ENCODE measurements at places on chromosomes 4 and X.
A peak's percentile ranks its signal among the peaks of the same experiment; 100 is the strongest.

DNA sequence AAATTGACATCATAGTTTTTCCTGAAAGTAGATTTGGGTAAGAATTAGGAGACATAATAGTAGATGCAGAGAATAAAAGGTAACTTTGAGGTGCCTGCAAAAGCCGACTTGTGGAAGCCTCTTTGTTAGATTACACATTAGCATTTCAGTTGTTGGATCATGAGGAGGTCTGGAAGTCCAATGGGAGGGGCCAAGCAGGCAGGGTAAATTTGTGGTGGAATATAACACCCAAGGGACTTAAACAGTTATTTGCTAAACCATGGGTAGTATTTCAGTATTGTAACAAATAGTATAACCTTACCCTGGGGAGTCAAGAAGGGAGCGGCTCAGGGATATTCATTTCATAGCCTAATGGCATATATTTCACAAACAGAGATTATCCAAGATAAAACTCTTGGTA, 810.7 kb upstream of the AMOT start:
- DNase-seq: no peak

DNA sequence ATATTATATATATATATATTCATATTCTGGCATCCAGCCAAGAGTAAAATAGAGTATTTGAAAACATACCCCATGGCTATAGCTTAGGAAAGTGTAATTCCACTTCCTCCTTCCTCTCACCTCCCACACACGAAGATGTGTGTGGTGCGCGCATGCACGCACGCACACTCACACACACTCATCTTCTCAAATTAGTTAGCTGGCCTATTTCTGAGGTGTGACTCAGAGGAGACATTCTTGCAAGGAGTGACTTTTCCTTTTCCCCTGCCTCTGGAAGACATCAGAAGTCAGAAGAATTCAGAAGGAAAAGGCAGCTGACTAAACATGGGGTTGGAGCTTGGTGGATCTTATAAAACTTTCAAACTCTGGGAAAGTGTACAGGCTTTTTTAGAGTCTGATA, 8.8 kb downstream of the ENPEP start:
- no peak for DNase-seq

- DNase-seq: no peak
Observed at GRCh38 chr4:108861334-108861733, 98.5 kb upstream of the ETNPPL start.

- no peak for DNase-seq
Observed at GRCh38 chr4:169229571-169230028, 41.2 kb downstream of the SH3RF1 start.

GRCh38 chrX:139203651-139204570, 326.6 kb upstream of the F9 start:
- DNase-seq: no peak

- no peak for DNase-seq
Observed at GRCh38 chr4:139773560-139774318, 108.1 kb downstream of the MGST2 start.

DNA sequence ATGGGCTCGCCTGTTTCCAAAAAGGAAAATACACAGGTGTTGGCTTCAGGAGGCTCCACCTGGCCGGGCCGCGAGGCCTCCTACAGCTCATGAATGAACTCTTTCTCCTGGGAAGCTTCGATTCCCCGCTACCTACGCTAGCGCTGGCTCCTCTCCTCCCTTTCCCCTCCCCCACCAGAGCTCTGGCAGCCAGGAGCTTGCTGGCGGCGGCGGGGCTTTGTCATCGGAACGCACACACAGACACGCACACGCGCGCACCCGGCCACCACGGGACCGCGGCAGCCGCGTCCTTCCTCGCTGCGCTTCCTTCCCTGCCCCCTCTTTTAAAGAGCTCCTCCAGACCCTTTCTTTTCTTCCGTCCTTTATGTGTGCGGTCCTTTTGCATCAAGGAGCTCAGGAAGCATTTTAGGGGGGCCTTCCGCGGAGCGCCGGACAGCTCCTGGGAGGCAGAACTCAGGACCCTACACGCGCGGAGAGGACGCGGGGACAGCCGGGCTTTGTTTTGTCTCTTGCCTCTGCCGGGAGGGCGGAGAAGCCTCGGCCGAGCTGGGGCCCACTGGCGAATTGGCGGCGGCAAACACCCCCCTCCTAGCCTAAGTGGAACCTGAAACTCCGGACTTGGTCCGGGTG, 70.2 kb upstream of the BCOR start:
- peak; percentile 56 for DNase-seq

DNA sequence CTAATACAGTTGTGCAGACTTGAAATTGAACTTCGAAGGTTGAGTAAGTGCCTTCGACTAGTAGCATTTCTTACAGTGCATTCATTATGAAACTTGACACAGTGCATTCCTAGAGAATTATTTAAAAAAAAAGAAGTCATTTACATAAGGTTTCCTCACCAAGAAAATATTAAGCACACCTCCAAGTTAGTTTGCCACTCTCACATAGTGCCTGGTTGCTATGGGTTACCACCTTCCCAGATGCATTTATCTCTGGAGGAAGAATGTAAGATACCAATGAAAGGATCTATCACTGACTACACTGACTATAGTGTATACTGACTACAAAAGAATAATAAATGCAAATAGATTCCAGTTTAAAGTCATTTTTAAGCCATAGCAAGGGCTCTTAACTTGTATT, 311.9 kb upstream of the RASGEF1B start:
- no peak for DNase-seq

DNA sequence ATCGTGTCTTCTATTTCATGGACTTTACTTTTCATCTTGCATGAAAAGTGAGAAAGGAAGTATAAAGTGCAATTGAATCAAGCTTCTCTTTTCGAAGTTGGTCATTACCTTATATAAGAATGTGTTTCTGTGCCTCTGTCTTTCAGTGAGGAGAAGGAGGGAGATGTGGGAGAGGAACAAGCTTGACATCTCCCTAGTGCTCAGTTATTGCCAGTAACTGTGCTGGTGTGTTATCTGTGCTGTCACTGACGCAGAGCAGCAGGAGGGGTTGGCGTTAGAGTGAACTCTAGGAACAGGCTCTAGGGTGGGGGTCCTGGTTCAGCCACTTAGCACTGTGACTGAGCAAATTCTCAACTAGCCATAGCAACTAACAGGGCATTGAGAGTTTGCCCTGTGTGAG, 34.0 kb upstream of the TBC1D9 start:
- no peak for DNase-seq

DNA sequence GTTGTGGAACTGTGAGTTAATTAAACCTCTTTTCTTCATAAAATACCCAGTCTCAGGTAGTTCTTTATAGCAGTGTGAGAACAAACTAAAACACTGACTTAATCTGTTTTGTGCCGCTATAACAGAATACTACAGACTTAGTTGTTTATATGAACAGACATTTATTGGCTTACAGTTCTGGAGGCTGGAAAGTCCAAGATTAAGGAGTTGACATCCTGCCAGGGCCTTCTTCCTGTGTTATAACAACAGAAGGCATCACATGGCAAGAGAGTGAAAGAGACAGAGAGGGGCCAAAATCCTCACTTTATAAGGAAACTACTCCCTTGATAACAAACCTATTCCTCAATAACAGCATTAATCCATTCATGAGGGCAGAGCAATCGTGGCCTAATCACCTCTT, 42.5 kb upstream of the KCNIP4 start:
- DNase-seq: no peak

GRCh38 chr4:3021127-3021526, 53.2 kb downstream of the HTT-AS start:
- peak; percentile 18 for DNase-seq

GRCh38 chrX:17689971-17690409, 47.3 kb upstream of the SCML1 start:
- DNase-seq: peak; percentile 48

DNA sequence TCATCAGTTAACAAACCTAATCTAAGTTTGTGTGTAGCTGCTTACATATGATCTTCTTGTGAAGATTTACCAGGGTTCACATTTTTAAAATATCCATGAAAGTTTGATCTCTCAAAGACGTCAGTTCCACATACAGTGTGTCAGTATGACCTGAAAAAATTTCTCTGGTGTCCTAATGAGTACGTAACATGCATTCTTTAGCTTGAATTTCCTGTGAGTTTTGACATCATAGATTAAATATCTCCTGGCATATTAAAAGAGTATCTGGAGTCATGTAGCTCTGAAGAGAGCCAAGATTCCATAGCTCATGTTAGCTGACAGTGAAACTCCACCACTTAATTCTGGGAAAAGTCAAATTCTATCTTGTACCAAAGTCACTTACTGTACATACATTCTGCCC, 43.9 kb upstream of the PDLIM5 start:
- no peak for DNase-seq

DNA sequence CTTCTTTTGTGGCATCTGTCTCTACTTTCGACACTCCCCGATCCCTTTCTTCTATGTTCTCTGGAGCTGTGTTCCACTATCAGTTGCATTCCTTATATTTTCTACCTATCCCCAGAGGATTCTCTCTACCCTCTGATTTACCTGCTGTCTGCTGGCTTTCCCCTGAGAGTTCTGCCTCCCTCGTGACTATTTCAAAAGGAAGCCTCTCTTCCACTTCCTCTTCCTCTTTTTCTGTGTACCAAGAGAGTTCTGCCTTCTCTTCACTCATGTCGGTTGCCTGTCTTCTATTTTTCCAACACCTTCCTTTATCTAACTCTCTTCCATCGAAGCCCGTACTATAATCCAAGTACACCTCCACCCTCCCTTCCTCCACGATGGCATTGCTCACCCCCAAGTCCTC, 631.7 kb downstream of the SMARCA1 start:
- DNase-seq: no peak

GRCh38 chrX:15607067-15607466, 6.3 kb upstream of the ACE2 start:
- DNase-seq: no peak

GRCh38 chrX:45479835-45480422, 279.3 kb upstream of the DIPK2B start:
- DNase-seq: no peak

DNA sequence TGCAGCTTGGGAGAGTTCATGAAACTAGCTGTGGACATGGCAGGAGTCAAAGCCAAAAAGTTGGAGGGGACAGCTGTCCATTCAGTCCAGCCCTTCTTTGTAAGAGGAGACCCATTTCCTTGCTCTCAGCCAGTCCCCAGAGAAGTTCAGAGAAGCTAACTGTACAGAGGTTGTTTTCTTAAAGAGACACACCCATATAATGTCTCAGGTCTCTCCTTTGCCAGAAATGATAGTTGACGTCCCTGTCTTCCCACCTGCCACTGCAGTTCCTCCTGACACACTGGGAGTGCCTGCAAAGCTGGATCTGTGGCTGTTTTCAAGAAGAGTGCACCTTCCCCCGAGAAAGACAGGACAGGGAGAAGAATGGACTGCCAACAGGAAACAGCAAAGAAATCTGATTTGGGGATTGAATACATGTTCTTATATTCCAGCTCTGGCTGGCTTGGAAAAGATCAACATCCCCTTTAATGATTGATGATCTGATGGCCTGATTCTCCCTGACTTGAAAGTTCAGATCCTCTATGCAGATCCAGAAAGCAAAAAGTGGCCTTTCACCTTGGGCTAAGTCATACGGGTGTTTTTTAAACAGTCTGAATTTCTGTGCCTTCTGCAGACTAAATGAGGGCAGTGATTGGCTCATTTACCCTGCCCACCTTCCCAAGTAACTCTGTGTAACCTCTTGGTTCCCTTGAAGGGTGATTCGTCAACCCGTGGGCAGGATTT, 87.2 kb downstream of the MAOA start:
- no peak for DNase-seq

- DNase-seq: peak; percentile 59
Observed at GRCh38 chrX:134186362-134187121, 50.4 kb upstream of the CCDC160 start.

DNA sequence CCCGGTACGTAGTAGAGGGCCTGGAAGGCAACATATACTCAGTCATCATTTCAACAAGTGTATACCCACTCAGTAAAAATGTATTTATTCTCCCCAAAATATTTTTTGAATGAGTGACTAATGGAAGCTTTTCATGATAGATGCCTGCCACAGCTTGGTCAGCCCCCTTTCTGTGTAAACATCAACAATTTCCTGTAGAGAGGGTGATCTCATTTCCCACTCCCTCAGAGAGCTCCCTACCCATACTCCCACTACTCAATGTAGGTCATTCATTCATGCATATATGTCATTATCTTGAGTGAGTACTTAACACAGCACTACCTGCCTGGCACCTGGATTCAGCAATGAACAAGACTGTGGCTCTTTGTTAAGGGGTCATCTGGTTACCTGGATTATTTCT, 81.9 kb downstream of the STK32B start:
- DNase-seq: no peak

DNA sequence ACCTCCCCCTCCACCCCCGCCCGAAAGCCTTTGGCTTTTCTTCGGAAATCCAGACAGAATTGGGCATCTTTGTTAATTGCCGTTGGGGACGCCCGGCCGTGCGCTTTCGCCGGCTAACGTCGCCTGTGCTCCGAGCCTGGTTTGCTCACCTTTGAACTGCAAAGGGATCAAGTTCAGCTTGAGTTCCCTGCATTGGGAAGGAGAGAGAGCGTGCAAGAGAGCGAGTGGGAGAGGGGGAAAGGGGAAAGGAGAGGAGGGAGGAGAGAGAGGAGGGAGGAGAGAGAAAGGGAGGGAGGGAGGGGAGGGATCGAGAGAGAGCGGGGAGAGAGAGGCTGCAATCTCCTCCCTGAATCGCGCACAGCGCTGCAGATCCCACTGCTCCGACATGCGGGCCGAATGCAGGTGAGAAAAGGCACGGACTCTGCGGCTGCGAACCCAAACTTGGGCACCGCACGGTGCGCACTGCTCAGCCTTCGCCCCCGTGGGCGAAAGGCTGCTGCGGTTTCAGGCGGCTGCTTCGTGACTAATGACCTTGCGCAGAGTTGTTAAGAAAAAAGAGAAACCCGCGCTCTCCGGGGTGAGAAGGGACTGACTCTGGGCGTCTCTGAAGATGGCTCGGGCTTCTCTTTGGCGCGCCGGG, at the start of gene PCDH7:
Gene PCDH7 (plus strand): TSS at position 349 of the 640 bp plus-strand sequence. CDS start 1,054 bp downstream, outside the sequence.
- no peak for DNase-seq
